Lower lobe of right lung (tissue), 2 donors: ENCODE measurements at places on chromosomes 16 and 17. TPM values are rescaled to one million over a fixed set of nuclear protein-coding genes. Genes with fewer than 3 reads are reported as not detected.

GRCh38 chr17:59892251-59892923 is 356 bp downstream of the TUBD1 start:
- peaks cover 32% of the 10 kb centered on the region for H3K4me1 ChIP-seq
- DNase-seq, result no peak
- H3K36me3 ChIP-seq, result peaks cover 17% of the 10 kb centered on the region

GRCh38 chr17:76272541-76273444 is 7.6 kb downstream of the UBALD2 start:
- H3K4me3 ChIP-seq, result peak overlapping the region; percentile 55
- DNase-seq, result peak; percentile 49
- H3K4me1 ChIP-seq, result peaks cover 74% of the 10 kb centered on the region

DNA sequence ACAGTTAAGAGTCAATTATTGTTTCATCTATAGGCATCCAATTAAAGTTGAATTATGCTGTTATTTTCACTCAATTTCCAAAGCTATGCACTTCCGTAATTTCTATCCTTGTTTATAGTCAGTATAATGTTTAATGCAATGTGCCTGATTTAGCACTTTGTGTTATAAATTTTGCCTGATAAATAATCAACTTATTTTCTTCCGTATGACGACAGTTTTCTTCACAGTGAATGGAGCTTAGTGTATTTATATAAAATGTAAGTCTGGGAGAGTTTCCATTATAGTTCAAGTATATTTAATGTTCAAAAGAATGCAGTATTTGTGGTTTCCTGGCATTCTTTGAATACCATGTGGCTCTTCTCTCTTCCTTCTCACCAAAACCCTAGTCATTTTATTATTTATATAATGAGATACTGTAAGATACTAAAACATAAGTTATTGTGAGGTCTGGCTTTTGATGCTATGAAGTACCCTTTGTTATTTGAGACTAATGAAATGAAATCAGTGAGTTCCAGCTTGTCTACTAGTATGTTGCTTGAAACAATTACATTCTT is 240.6 kb downstream of the PRKCA start:
- no peak overlapping the region for H3K4me3 ChIP-seq
- H3K27ac ChIP-seq, result no peak overlapping the region
- DNase-seq, result no peak
- no peaks in the 10 kb centered on the region for H3K27me3 ChIP-seq

DNA sequence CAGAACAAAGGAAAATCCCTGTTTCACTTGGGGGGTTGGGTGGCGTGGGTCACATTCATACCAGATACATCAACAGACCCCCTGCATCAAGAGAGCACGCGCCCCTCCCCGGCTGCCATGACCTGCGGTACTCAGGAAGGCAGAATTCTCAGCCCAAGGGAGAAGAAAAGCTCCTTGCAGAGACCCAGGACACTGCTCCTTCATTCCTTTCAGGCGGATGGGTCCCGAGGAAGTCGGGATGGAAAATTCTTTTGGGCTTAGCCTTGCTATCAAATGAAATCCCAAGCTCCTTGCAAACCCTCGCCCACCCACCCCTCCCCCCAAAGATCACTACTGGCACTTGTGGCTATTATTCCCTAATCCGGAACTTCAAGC is 40.6 kb downstream of the HIC1 start:
- H3K27ac ChIP-seq, result no peak overlapping the region
- H3K36me3 ChIP-seq, result no peaks in the 10 kb centered on the region
- DNase-seq, result no peak

KRT27 gene
- not detected for total RNA-seq
